ENCODE measurements at places on chromosomes 2 and 18.

GRCh38 chr2:84029903-84030575, 429.0 kb downstream of the SUCLG1 start:
- no peak overlapping the region for H3K4me3 ChIP-seq
- DNase-seq = no peak
- no peaks in the 10 kb centered on the region for H3K36me3 ChIP-seq
- H3K27ac ChIP-seq = no peak overlapping the region

DNA sequence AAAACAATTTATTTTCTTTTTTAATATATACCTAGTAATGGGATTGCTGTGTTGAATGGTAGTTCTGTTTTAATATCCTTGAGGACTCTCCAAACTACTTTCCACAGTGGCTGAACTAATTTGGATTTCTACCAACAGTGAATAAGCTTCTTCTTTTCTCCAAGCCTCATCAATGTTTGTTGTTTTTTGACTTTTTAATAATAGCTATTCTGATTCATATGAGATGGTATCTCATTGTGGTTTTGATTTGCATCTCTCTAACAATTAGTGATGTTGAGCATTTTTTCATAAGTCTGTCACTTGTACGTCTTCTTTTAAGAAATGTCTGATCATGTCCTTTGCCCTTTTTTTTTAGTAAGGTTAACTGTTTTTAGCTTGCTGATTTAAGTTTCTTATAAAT, 863.3 kb downstream of the CNTNAP5 start:
- DNase-seq = no peak
- no peaks in the 10 kb centered on the region for H3K27me3 ChIP-seq
- no peaks in the 10 kb centered on the region for H3K36me3 ChIP-seq
- no peak overlapping the region for H3K27ac ChIP-seq
- H3K4me1 ChIP-seq = no peaks in the 10 kb centered on the region

DNA sequence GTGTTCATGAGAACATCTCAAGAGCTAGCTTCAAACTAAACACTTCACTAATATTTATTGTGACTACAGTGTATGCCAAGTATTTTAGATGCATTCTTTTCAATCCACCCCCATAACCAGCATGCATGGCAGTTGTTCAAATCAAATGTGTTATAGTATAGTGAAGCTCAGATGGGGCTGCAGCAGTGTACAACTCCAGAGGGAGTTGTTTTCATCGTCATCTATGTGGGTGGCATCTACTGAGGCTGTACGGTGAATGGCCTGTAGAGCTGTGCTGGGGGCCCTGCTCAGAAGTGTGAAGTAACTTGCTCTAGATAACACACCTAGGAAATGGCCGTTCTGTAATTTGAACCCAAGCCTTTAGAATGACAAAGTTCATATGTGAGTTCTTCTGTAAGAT, 71.8 kb upstream of the LRATD1 start:
- H3K4me1 ChIP-seq = no peaks in the 10 kb centered on the region
- H3K36me3 ChIP-seq = no peaks in the 10 kb centered on the region
- H3K27me3 ChIP-seq = no peaks in the 10 kb centered on the region
- no peak for DNase-seq
- H3K27ac ChIP-seq = no peak overlapping the region
- no peak overlapping the region for H3K4me3 ChIP-seq

- no peak for DNase-seq
- H3K27me3 ChIP-seq = no peaks in the 10 kb centered on the region
- no peak overlapping the region for H3K27ac ChIP-seq
- H3K4me3 ChIP-seq = no peak overlapping the region
- H3K4me1 ChIP-seq = no peaks in the 10 kb centered on the region
Measured at GRCh38 chr2:144493027-144493809, 26.7 kb downstream of the ZEB2 start.

GRCh38 chr2:231376857-231377256, 18.7 kb upstream of the B3GNT7 start:
- H3K4me3 ChIP-seq = no peak overlapping the region
- DNase-seq = no peak
- no peak overlapping the region for H3K27ac ChIP-seq

DNA sequence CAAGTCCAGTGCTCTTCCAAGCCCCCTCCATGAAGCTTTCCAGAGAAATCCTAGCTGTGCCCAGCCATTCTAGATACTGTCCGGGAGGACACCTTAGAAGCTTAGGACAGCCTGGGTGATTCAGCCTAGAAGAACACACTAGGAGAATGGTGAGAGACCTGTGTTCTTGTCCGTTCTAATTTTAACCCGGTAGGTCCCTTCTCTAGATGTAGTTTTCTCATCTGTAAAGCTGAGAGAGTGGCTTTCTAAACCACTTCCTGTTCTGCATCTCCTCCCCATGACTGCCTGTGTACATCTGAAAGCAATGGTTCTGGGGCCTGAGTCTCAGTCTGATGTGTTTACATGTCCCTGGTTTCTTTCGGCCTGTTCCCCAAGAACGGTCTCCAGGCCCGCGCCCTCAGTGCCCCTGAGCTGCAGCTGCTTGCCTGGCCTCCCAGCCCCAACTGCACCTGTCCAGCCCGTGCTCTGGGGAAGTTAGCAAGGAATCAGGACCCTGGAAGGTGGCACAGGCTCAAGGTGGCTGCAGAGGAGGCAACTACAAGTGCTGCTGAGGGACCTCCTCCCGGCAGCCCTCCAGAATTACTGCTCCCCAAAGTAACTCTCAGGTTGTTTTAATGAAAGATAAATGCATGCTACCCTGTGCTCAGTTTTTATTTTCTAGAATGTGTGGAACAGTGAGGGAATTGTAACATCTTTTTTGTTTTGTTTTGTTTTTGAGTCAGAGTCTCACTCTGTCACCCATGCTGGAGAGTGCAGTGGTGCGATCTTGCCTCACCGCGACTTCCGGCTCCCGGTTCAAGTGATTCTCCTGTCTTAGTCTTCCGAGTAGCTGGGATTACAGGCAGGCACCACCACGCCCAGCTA, 105.9 kb downstream of the LBH start:
- H3K4me3 ChIP-seq = no peak overlapping the region
- no peak for DNase-seq
- H3K27ac ChIP-seq = peak overlapping the region; percentile 47
- H3K36me3 ChIP-seq = no peaks in the 10 kb centered on the region

DNA sequence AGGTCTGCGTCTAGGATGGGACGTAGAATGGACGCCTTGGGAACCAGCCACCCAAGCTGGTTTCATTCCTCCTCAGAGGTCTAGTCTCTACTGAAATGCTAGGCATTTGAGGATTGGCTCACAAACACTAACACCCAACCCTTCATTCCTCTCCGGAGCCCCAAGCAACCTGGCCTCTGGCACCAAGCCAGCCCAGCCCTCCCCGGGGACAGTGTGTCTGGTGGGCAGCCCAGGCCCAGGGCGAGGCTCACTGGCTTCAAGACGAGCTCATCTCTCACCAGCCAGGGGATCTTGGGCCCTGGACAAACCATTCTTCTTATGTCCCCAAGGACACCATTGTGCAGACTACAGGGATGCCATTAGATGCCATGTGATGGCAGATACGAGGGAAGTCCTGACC, 182.5 kb downstream of the CTIF start:
- no peaks in the 10 kb centered on the region for H3K36me3 ChIP-seq
- no peaks in the 10 kb centered on the region for H3K4me1 ChIP-seq
- no peak overlapping the region for H3K27ac ChIP-seq

DNA sequence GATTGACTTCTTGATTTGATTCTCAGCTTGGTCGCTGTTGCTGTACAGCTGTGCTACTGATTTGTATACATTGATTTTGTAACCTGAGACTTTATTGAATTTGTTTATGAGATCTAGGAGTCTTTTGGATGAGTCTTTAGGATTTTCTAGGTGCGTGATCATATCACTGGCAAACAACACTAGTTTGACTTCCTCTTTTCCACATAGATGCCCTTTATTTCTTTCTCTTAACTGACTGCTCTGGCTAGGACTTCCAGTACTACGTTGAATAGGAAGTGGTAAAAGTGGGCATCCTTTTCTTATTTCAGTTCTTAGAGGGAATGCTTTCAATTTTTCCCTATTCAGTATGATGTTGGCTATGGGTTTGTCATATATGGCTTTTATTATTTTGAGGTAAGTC, 101.3 kb downstream of the OSBPL1A start:
- no peak overlapping the region for H3K27ac ChIP-seq
- H3K27me3 ChIP-seq = no peaks in the 10 kb centered on the region
- H3K4me3 ChIP-seq = no peak overlapping the region
- no peak for DNase-seq
- no peaks in the 10 kb centered on the region for H3K36me3 ChIP-seq

- DNase-seq = no peak
- no peaks in the 10 kb centered on the region for H3K4me1 ChIP-seq
- no peak overlapping the region for H3K27ac ChIP-seq
Measured at GRCh38 chr2:88545118-88545517, 82.1 kb downstream of the EIF2AK3 start.
